ENCODE measurements at places on chromosomes 5 and 9.

GRCh38 chr5:146344155-146345118 is 5.8 kb downstream of the POU4F3 start:
- DNase-seq = no peak

- no peak for DNase-seq
Measured at GRCh38 chr9:3006851-3007250, 163.0 kb upstream of the PUM3 start.

- DNase-seq = no peak
Measured at GRCh38 chr5:2018390-2018724, 135.6 kb upstream of the IRX4 start.

DNA sequence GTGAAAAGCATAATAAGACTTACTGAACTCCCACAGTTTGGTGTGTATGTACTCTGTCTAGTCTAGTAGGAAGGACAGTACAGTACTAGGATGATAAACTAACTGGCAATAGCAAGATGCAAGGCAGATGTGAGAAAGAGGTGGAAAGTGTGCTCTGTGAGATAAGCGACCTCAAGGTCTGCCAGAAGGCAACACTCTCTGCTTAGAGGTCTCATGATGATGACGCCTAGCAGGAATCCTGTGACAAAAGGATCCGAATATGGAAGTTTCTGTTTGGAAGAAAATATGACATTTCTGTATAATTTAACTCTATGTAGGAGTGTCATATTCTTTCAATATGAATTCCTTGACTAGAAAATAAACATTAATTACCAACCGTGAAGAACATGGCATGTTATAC is 112.2 kb downstream of the PLPPR1 start:
- no peak for DNase-seq

DNA sequence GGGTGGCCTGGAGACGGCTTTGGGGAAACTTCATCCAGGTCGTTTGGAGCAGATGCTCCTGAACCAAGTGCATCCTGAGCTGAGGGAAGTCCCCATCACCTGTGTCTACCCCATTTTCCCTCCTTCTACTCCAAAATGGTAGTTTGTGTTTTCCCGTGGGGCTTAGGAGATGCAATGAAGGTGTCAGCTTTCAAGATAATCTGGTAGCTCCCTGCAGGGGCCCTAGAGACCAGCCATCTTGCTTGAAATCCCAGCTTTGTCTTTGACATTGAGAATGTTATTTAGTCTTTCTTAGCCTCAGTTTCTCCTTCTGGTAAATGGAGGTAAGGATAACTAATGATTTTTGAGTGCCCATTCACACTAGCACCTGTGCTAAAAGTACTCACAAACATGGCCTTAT is 77.4 kb downstream of the WWC1 start:
- no peak for DNase-seq

GRCh38 chr5:32740651-32741050 is 29.5 kb downstream of the NPR3 start:
- no peak for DNase-seq

DNA sequence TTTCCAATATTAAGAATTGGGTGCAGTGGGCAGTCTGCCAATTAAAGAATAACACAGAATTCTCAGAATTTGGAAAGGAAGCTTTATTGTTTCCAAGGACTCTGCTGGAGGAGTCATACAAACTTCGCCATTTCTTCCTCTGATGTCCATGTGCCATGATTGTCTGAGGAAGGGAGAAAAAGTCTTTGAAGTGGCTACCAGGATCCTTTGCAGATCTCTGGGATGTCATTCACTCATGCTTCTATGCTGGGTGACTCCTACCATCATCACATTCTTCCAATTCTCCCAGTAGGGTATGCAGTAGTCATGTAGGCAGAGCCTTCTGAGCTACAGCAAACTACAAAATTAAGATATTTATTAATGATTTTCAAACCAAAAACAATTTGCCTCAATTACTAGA is 3.2 kb upstream of the SMAD5 start:
- DNase-seq = no peak

DNA sequence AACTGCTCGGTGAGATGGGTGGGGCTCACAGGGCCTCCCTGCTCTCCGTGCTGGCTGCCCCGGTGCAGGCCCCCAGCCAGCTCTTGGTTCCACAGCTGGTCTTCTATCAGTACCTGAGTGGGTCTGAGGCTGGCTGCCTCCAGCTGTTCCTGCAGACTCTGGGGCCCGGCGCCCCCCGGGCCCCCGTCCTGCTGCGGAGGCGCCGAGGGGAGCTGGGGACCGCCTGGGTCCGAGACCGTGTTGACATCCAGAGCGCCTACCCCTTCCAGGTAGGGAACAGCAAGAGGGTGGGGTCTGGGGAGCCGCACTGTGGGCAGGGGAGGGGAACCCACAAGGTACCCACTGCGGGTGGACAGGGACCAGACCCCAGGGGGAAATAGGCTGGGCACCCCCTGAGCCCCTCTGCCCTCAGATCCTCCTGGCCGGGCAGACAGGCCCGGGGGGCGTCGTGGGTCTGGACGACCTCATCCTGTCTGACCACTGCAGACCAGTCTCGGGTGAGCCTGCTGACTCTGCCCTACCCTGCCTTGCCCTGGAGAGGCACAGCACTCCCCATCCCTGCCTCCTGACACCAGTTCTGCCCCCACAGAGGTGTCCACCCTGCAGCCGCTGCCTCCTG is 2.8 kb downstream of the MAMDC4 start:
- DNase-seq = no peak

- DNase-seq = no peak
Measured at GRCh38 chr9:126986506-126986951, 71.9 kb downstream of the RALGPS1 start.

DNA sequence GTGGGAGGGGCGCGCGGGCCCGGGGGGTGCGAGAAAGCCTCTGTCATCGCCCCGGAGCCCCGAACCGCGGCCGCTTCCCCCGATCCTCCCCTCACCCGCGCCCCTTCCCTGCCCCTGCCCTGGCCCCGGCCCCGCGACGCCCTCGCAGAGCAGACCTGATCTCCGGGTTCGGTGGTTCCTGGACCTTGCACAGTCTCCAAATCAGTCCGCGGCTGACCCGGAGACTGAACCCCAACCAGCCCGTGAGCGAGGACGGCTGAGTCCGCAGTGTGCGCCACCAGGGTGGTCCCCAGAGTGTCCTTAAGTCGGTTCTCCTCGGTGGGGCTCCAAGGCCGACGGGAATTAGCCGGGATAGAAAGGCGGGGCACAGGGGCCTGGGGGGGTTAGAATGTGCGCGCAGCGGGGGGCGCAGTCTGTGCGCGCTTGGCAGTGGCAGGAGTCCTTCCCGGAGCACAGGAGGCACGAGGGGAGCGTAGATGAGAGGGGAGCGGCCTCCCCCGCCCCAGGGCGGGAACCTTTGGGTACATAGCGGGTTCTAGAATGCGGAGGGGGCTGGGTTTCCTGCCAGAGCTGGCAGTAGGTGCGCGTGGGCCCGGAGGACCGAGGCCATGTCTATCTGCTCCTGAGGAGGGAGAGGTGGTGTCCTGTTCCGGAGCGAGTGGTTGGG is 779 bp downstream of the PKN3 start:
- DNase-seq = no peak

GRCh38 chr9:131873335-131873734 is 133.5 kb upstream of the RAPGEF1 start:
- DNase-seq = no peak

- DNase-seq = no peak
Measured at GRCh38 chr5:109723606-109724005, 33.9 kb downstream of the MAN2A1 start.

Data from stimulated activated CD4-positive, alpha-beta T cell treated with anti-CD3 and anti-CD28 coated beads, Interleukin-12 subunit alpha, Interleukin-12 subunit beta, amount 100 ng/mL, for 48 hours (primary cell).